ENCODE measurements at places on chromosomes 4 and X.

GRCh38 chr4:8554555-8555100, 25.6 kb upstream of the GPR78 start:
- DNase-seq: no peak

GRCh38 chrX:70089604-70090297, 27.5 kb downstream of the OTUD6A start:
- no peak for DNase-seq

DNA sequence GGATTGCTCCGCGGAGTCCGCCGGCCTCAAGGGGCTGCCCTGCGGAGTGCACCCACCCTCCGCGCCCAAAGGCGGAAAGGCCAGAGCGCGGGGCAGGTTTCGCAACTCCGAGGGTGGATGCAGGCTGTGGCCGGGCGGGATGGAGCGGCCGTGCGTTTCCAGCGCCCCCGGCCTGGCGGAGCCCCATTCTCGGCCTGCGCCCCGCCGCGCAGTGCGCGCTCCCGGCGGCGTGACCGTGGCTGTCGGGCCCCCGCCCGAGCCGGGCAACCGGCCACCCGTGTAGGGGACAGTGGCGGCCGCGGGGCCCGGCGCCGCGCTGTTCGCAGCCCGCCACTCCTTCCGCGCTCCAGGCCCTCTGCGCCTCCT, 331 bp downstream of the SETD7 start:
- DNase-seq: peak; percentile 76

- DNase-seq: no peak
Observed at GRCh38 chrX:69501429-69501828, 2.7 kb upstream of the NALF2 start.

- no peak for DNase-seq
Observed at GRCh38 chrX:11346121-11346682, 53.0 kb downstream of the AMELX start.

DNA sequence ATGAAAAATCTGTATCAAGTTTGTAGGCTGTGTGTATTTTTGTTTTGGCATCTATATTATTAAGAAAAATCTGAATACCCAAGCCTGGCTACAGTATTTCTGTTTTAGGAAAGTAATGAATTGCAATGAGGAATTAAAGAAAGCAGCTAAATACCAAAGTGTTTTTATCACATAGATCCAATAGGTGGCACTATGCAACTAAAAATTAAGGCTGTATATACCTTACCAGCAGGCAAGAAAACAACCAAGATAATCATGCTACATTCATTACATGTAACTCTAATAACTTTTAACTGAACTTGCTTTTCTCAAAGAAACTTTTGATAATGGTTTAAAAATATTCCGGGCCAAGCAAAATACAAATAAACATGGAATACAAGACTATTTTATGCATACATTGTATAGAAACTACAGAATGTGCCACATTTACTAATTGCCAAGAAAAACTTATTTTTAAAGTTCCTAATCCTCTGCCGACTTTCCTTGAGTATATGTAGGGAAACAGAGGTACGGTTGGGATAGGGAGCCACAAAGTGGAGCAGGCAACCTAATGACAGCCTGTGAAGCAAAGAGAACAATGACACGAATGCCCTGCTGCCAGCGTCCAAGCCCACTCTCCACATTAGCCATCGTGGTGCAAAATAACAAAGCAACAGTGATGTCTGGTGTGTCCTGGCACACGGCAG, 63.7 kb downstream of the SEC24D start:
- no peak for DNase-seq

DNA sequence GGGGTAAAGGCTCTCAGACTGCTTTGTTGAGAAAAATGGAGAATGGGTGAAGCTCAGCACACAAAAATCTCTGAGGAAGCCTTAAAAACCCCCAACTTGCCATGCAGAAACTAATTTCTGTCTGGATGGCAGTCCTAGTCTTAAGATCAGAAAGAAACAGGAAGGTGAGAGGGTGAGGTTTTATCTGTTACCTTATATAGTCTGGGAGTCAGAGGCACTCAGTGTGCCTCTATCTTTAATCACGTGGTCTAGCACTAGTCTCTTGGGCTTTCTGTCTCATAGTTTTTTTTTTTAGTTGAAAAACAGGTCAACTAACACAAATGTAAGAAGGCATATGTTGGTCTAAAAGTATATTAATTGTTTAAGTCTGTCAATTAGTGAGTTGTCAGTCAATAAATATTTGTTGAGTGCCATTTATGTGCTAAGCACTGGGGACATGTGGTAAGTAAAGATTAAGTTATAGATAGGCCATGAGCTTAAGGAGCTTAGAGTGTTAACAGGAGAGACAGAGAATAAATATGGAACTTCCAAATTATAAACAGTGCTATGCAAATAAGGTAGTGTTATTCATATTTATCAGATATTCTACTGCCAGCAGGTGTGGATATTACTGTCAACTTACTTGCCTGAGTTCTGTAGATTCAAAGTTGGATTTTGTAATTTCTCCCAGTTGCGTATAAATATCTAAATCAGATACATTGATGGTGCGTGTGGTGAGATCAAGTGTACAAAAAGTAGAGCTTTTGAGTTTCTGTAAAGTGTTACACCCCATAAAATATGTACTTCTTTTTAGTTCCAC, 7.0 kb downstream of the CYBB start:
- DNase-seq: no peak

GRCh38 chr4:141645611-141646340, 9.4 kb downstream of the IL15 start:
- DNase-seq: no peak

GRCh38 chr4:184300816-184301215, 83.1 kb upstream of the ENPP6 start:
- DNase-seq: no peak

Measured in lower lobe of right lung (tissue), 2 donors.